ENCODE measurements at places on chromosomes 7 and 10.

DNA sequence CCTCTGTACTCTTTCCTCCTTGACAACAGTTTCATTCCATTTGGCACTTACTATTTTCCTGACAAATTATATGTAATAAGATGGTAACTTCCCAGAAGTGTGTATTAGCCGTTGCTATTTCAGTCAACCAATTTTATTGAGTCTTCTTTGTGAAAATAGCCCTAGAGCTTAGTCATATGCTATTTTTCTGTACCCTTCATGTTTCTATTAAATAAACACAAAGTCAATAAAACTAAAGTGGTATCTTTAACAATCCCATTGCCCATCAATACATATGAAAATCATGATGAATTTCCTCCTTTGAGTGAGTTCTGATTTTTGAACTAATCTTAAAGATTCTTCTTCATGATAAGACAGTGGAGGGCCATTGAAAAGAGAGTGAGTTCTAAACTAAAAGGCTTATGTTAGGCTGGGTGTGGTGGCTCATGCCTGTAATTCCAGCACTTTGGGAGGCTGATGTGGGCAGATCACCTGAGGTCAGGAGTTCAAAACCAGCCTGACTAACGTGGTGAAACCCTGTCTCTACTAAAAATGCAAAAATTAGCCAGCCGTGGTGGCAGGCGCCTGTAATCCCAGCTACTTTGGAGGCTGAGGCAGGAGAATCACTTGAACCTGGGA is 5.9 kb upstream of the MYPN start:
- no peak for DNase-seq

DNA sequence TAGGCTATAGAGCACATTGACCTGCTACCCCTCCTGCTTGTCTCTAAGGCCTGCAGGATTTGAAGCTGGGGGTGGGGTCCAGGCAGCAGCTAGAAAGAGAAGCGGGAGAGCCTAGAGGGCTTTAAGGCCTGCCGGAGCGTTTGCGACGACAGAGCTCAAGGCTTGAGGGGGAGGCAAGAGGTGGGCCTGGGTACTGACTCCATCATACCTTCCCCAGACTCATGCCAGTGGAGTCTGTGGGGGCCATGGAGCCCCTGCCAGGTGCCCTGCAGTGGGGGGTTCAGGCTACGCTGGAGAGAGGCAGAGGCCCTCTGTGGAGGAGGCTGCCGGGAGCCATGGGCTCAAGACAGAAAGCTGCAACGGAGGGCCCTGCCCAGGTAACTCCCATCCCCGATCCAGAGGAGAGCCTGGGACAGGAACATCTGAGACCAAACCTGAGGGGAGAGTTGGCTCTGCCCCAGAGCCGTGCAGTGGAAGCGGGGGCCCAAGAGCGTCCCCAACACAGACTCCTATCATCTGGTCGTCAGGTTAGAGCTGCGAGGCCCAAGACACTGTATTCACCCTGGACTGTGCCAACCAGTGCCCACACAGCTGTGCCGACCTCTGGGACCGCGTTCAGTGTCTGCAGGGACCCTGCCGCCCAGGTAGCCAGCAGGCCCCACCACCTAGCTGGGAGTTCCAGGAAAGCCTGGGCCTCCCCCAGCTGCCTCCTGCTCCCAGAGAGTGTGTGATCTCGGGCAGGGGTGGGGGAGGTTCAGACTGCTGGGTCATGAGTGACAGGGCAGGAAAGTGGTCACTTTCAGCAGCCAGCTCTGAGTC is 13.2 kb upstream of the ZNF862 start:
- no peak for DNase-seq

DNA sequence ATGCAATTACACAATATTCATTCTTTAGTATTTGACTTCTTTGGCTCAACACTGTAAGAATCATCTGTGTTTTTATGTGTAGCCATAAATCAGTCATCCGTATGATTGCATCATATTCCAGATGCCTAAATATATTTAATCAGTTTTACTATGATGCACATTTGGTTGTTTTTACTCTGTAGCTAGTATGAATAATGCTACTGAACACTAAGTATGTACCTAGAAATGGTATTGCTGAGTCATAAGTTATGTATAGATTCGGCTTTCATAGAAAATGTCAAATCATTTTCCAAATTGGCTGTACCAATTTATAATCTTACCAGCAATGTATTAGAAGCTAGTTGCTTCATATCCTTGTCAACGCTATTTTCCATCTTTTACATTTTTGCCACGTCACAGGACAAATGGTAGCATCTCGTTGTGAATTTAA is 197.3 kb upstream of the PLXNA4 start:
- DNase-seq = peak; percentile 46

DNA sequence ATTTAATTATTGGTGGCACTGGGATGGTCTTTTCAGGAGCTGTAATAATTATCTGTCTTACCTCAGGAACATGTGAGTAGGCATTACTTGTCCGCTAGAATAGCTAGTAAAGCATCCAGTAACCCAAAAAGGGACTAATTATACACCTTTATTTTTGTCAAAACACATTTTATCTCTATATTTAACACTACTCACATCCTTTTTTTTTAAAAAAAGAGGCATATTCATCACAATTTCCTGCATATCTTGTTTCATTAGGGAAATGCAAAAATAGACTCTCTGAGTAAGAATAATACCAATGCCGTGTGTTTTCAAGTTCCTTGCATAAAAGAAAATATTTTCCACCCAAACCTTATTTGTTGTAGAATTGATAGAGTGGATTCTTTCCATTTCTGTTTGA is 99.5 kb downstream of the VTI1A start:
- DNase-seq = no peak

DNA sequence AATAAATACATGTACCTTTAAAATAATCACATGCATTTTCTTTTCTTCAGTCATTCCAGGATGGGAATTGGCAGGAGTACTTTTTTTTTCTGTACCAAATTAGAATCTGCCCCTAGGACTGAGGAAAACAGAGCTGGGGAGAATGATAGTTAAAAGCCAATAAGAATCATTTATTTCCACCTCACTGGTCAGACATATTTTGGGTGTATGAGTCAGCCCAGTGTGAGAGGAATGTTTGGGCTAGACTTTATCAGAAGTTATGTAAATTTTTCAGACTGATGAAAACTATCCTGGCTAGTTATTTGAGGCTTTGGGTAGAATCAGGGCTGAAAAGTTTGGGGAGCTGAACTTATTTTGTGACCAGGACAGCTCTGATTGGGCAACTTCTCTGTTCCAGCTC is 303.1 kb upstream of the NPSR1 start:
- DNase-seq = peak; percentile 83

GRCh38 chr10:102230861-102231356 is 4.8 kb downstream of the ELOVL3 start:
- DNase-seq = no peak

GRCh38 chr10:73332379-73332778 is 26.3 kb downstream of the CFAP70 start:
- no peak for DNase-seq

GRCh38 chr10:58919927-58920654 is 256.4 kb upstream of the PHYHIPL start:
- peak; percentile 66 for DNase-seq

GRCh38 chr7:137835486-137836112 is 11.2 kb downstream of the DGKI start:
- no peak for DNase-seq

DNA sequence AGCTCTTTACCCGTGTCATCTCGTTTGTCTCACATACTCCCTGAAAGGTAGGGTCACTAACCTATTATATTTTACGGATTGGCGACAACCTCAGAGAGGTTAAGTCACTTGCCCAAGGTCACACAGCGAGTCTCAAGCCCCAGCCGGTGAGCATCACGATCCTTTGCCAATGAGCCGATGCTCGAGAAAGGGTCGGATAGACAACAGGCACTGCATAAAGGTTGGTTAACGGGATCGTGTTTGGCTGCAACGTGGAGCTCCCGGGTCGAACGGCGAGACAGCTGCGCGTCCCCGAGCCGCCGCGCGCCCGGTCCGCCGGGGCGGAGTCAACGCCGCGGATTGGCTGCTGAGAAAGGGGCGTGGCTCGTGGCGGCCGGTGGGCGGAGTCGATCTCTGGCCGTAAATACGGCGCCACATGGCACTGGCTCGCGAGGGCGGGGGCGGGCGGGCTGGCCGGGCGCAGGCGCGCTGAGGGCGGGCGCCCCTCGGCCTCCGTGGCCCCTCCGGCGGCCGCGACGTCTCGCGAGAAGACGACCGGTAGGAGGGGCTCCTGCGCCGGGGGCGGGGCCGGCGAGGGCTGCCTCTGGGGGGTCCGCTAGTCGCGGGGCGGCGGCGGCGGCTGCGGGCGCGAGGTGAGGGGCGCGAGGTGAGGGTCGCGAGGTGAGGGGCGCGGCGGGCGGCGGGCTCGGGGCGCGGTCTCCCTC is at the start of gene CHST12:
TSS of gene CHST12 (plus strand) at position 598 of the 704 bp plus-strand sequence. CDS start 29,029 bp downstream, outside the sequence.
- DNase-seq = peak; percentile 100

- no peak for DNase-seq
Measured at GRCh38 chr10:34816085-34816496, 995 bp upstream of the PARD3 start.

GRCh38 chr7:48090095-48090805 is 1.2 kb downstream of the UPP1 start:
- no peak for DNase-seq

- DNase-seq = no peak
Measured at GRCh38 chr10:33398796-33399195, 64.3 kb upstream of the NRP1 start.

GRCh38 chr7:142642316-142642715 is 107.0 kb upstream of the PRSS1 start:
- DNase-seq = no peak

DNA sequence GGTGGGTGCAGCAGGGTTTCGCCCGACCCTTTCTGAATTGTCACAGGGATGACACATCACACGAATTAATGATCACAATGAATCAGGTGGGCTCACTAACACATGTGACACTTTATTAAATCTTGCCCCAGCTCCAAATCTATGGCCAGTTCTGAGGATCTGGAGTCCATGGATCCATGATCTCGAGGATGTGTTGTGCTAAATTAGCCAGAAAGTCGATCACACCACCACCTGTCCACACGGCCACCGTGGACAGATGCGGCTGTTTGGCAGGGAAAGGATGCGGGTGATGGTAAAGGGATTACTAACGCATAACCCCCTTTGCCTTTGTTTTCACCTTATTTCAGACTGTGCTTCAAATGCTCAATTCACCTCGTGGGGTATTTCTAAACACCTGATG is 96.4 kb downstream of the COBL start:
- DNase-seq = no peak

- no peak for DNase-seq
Measured at GRCh38 chr10:47456794-47457527, 27.0 kb downstream of the ANXA8 start.

DNA sequence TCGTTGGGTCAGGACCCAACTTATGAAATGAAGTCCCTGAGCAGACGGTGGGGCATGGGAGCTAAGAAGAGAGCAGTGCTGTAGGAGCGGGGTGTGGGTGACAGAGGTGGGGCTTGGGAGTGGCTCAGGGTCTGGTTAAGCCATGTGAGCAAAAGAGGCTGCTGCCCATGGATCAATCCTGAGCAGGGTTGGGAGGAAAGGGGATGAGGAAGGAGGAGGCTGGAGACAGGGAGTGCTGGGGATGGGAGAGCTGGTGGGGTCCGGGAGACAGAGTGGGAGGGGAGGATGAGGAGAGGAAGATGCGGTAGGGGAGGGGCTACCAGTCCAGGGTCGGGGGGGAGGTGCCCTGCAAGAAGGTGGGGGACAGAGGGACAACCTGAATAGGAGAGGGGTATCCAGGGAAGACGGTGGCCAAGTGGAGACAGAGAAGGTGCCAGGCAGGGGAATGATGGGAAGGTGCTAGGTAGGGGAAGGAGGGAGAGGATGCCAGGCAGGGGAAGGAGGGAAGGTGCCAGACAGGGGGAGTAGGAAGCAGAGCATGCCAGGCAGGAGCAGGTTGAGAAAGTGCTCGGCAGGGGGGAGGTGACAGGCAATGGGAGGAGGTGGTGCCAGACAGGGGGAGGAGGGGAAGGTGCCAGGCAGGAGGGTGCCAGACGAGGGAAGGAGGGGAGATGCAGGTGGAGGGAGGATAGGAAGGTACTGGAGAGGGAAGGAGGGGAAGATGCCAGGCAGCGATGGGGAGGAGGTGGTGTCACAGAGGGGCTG is 27.5 kb upstream of the SMARCD3 start:
- DNase-seq = no peak

DNA sequence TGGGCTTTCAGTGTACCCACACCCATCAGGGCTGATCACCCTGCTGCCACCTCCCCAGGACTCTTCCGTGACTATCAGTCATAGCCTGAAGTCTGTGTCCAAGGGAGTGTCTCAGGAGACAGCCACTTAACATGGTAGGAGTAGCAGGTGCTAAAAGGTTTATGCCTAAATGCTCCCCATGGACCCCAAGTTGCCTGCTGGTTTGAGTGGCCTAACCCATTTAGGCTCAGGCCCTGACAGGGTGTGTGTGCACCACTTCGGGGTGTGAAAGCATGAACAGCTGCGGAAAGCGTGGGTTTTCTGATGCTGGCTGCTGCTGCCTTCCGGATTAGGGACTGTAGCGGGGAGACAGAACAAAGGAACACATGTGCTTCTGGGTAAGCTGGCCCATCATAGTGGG is 93.2 kb upstream of the SAMD8 start:
- no peak for DNase-seq

DNA sequence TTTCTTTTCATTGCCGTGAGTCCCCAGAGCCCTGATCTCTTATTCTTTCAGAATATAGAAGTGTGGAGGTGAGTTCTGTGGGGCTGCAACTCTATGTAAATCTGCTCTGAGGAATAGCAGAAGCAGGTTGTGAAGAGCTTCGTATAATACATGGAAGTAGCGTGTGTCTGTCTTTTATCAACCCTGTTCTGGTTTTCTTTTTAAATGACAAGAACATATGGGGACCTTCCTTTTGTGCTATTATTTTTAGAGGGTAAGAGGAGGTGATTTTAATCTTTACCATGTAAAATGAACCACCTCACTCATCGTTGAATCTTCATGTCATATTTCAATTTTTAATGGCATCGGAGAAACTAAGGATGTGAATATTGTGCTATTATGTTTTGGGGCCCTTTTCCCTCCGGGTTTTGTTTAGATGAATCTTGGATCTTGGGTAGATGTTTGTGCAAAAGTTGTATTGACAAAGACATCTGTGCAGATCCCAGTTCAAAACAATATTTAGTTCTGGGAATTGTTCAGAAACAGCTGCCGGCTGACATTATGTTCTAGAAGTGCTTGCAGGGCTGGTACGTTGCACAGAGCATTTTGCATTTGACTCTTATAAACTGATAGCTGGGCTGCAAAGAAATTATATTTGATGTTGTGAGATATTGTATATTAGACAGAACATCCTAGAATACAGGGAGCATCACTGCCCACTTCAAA is 46.7 kb downstream of the PLXDC2 start:
- DNase-seq = no peak

- DNase-seq = peak; percentile 79
Measured at GRCh38 chr10:86693721-86694369, 25.5 kb downstream of the LDB3 start.

- no peak for DNase-seq
Measured at GRCh38 chr10:85420501-85421191, 945.9 kb downstream of the GRID1 start.

Measured in AG08395 (cell line).